ENCODE measurements at places on chromosomes 4 and X.

DNA sequence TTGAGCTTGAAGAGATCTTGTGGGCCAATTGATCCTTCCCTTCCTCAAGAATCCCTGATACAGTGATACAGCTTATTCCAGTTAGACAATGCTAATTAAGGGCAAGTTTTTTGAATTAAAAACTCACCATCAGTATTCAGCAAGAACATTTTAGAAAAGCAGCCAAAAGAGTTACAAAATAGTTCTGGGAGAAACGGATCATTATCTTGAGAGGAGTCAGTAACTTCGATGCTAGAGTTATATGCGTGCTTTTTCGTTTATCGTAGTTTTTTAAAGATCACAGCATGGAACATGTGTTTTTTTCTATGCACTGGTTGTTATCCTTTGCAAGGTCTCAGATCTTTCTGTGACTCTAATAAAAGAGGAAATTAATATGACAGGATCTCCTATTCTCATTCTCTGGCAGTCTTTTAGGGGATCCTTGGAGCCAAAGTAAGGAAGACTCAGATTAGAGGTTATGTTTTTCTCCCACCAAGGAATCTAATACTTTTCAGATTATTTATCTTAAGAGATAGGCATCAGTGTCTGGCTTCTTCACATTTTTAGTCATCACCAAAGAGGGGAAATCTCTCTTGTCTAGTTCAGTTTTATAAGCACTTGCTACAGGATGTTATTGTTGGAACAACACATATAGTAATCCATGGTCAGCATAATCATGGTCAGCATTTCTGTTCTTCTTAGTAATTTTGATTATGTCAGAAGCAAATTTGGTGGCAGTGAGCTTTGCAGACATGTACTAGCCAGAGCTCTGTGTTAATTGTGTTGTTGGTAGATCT, 109.7 kb downstream of the PDLIM5 start:
- DNase-seq, result no peak

DNA sequence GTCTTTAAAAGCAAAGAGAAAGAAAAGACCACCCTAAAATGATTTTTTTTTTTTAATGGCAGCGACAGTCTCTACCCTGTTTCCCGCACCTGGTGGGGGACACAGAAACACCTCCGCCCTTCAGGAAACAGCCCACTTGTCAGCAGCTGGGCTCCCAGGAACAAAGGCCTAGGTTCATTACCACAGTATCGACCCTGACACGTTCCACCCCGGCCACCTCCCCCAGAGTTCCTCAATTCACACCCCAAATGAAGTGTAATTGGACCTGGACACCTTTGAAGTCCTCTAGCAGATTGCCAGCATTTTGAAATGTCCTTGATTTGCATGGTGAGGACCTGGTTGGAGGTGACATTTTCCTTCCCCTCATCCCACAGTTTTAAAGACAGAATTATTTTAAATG, 175.0 kb upstream of the BCOR start:
- no peak for DNase-seq

DNA sequence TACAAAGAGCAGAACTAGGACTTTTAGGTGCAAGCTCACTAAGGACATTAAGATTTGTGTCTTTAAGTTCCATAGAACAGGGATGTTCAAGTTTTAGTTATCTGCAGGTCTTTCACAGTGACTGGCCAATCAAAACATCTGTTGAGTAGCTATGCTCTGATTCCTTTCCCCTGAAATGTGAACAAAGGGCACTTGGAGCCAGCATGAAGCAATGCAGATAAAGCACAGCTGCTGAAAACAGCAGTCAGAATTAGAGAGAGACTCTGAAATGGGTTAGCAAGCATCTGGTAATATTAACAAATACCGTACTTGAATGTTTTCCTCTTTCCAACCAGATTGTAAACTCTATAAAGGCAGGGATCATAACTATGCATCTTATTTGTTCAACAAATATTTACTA, 276.9 kb downstream of the RAB28 start:
- DNase-seq, result no peak

DNA sequence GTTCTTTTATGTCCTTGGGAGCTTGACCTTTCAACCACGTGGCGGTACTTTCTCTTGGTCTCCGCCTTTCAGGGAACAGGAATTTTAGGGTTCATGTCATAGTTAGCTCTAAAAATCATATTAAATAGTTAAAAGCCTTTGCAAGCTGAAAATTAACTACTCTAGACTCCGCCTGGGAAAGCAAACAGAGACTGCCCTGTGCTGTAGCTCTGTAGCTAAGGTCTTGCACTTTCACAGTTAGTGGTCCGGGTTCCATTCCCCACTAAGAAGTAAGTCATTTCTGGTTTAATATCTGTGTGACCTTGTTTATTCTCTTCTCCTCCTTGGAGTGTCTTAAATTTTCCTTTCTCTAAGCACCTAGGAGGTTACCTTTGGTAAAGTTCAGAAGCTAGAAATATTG, 118.2 kb downstream of the PHF8 start:
- DNase-seq, result no peak

DNA sequence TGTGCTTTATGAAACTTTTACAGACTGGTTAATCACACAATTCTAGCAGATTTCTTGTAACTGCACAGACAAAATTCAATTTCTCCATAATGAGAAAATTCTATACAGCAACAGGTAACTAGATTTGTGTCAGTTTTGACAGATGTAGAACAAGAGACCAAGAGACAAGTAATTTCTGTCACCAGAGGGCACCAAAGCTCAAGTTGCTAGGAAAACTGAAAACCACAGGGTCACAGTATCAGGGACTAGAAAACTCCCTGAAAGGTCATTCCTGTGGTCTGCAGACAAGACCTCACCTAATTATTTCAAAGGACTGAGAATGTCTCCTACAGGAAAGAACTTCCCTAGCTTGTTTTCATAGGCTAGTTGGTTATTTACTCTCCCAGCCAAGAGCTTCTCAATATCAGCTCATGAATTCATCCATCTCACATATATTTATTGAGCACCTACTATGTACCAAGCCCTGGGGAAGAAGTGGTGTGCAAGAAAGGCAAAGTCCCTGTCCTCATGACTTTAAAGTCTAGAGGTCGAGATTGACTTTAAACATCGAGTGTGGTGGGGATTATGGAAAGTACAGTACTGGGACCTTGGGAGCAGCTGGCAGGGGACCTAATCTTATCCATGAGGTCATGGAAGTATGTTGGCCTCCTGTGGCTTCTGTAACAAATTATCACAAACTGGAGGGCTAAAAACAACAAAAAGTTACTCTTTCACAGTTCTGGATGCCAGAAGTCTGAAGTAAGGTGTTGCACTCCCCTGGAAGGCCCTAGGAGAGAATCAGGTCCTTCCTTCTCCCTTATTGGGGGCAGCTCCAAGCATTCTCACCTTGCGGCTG, 47.8 kb upstream of the SETD7 start:
- DNase-seq, result no peak

GRCh38 chr4:20217951-20218350, 33.8 kb upstream of the SLIT2 start:
- no peak for DNase-seq

GRCh38 chr4:8555716-8556115, 24.5 kb upstream of the GPR78 start:
- no peak for DNase-seq

DNA sequence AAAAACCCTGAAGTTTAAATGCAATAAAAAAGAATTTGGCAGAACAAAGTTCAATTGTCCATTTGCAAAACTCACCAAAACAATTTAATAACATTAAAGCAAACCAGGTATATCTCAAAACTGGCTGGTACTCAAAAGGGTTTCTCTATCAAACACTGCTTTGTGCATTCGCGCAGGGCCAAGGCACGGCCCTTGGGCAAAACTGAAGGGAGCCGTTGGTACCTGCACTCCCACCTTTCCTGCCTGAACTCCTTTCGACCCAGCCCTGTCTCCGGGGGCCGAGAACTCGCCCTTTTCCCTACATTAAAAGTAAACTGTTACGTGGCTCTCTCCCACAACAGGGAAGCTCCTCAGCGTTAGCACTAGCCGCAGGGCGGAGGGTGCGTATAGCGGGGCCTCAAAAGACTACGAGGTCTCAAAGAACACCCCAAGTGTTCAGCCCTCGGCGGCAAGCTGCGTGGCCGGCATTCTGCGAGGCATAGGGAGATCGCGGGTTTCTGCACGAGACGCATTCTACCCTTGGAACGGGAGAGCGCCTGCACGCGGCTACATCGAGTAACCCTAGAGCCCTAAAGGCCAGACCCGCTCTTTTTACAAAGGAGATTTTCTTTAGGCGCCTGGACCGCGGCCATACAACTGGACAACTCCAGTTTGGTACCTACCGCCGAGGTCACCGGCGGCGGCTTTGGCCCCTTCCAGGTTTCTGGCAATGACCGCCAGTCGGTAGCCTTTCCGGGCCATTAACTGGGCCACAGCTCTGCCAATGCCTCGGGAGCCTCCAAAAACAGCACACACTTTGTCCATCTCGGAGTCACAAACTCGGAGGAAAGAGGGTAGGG, 550 bp downstream of the CBR4 start:
- DNase-seq, result peak; percentile 27

- no peak for DNase-seq
These were observed 207.3 kb upstream of the MAGEB2 start for GRCh38 chrX:30008031-30008430.

GRCh38 chrX:50594788-50595187, 124.2 kb upstream of the DGKK start:
- no peak for DNase-seq

- no peak for DNase-seq
These were observed 13.3 kb downstream of the ACOX3 start for GRCh38 chr4:8427262-8427661.

GRCh38 chr4:143184217-143184502, 557 bp upstream of the USP38 start:
- DNase-seq, result no peak

- DNase-seq, result no peak
These were observed 262.6 kb downstream of the C4orf33 start for GRCh38 chr4:129358571-129358970.

- no peak for DNase-seq
These were observed 458.1 kb downstream of the STIM2 start for GRCh38 chr4:27318740-27319139.

GRCh38 chr4:145881989-145882388, 56.6 kb downstream of the ZNF827 start:
- DNase-seq, result no peak

DNA sequence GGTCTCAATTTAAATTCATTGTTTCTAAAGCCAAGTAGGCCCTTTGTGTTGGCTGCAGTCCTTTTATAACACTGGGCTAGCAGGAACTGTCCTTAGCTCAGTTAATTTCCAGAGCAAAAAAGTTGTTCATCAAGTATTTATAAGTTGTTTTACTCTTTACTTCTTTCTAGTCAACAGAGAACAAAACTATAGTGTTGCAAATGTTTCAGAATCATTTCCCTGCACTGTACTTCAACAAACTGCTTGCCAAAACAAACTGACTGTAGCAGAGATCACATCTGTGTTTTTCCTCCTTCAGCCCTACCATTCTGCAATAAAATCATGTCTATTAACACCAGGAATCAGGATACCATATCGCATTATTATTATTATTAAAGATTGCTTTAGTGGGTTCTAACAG, 168.5 kb upstream of the SH3RF1 start:
- no peak for DNase-seq

DNA sequence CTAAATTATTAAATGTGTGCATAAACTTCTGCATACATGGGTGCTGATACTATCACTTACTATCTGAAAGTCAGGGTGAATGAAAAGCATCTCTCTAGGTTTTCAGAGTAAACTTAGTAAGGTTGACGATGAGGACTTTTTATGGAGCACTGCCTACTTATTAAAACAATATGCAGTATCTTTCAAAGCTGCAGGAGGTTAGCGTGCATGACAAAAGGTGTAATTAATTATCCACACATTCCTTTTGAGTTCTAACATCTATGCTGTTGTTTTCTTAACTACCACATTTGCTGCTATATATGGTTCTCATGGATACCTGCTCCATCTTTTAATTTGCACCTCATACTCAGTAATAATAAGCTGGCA, 256.2 kb downstream of the FSTL5 start:
- DNase-seq, result no peak

DNA sequence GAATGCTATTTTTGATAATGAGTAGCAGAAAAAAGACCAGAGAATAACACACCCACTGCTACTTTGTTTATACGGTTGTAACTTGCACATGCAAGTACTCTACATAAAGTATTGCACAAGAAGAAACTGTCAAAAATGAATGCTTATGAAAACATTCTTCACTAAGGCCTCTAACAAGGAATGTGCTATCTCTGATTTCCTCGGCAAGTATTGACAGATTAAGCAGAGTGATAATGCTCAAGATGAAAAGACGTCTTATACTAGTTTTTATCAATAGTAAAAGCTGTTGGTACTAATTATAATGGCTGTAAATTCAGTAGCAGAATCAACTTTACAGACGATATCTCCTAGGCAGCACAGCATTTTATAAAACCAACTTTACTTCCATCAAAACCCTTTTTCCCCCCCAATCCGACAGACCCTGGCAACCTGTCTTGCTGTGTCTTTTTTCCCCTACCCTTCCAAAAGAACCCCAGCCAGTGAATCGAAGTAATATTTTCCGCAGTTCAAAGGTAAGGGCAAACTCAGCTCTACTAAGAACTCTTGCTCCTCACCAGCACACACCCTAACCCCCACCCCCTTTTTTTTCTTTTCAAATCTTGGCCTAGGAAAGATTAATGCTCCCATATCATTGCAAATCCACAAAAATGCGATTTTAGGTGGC, 1.5 kb downstream of the FRYL start:
- DNase-seq, result no peak

DNA sequence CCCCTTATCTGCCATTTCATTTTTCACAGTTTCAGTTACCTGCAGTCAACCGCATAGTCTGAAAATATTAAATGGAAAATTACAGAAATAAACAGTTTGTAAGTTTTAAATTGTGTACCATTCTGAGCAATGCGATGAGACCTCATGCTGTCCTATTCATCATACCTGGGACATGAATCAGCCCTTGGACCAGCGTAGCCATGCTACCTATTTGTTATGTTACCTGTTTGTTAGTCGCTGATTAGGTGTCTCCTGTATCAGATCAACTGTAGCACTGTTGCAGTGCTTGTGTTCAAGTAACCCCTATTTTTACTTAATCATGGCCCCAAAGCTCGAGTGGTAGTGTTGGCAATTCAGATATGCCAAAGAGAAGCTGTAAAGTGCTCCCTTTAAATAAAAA, 492.2 kb upstream of the AADAT start:
- DNase-seq, result no peak

DNA sequence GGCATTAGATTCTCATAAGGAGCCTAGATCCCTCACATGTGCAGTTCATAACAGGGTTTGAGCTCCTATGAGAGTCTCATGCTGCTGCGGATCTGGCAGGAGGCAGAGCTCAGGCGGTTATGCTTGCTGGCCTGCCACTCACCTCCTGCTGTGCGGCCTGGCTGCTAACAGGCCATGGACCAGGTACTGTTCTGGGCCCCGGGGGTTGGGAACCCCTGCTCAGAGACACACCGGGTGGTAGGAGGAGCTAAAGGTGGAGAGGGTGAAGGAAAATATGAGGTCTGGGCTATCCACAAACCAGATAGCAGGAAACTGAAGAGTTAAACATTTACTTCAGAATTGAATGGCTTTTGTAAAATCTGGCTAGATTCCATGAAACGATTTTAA, 5.9 kb upstream of the F11 start:
- no peak for DNase-seq

DNA sequence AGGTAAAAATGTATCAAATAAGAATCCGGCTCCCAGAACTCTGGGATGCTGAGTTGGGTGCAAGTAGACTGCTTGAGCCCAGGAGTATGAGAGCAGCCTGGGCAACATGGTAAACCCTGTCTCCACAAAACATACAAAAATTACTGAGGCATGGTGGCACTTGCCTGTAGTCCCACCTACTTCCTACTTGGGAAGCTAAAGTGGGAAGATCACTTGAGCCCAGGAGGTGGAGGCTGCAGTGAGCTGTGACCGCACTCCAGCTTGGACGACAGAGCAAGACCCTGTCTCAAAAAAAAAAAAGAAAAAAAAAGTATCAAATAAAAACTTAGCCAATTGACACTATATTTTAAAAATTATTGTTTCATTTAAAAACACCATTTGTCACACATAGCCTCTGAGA, 84.4 kb downstream of the FBXW7 start:
- no peak for DNase-seq
